H54 (cell line): ENCODE measurements at places on chromosomes 7 and 10.

DNA sequence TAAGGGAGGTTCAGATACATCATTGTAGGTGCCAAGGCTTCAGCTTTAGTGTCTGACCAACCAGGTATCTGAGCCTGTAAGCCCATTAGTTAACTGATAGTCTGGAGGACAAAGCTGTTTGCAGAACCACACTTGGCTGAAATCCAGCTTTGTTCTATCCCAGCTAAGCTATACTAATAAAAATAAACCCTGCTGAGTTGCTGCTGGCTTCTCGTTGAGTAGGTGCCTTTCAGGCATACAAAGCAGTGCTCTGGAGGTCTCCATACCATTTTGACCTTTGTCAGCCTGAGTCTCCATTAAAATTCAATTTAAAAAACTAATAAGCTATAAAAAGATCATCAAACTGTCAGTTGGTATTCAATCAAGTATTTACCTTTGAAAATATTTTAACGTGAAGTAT lies 22.0 kb downstream of the CDCA7L start:
- no peak for DNase-seq

GRCh38 chr7:28346676-28347363 lies 65.5 kb upstream of the CREB5 start:
- no peak for DNase-seq

- DNase-seq = no peak
These were observed 49.1 kb downstream of the GCC1 start for GRCh38 chr7:127536394-127536691.

GRCh38 chr7:10104292-10104691 lies 869.4 kb upstream of the PHF14 start:
- no peak for DNase-seq

DNA sequence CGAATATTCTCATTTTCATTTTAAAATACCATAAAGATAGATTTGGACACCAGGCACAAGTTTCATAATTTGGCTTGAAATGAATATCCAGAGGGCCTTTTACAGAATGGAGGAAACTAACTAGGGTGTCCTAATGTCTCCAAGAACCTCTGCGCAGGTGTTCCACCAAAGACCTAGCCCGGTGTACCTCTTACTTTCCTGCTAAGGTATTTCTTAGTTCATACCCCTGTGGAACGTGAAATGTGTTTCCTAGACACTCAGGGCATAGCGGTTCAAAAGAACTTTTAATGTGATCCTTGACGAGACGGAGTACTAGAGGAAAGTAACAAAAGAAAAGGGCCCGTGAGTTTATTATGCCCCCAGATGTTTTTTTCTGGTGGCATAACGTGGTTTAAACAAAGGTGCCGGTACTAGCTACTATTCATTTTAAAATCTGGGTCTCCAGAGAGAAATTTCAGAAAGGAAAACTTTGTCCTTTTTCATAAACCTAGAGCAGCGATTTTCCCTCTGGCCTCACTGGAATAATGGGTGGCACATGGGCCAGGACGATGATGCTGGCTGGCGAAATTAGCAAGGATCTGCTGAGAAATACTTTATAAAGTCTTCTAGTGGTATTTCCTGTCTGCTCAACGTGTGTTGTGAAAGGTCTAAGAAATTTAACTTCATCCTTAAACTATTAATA lies 1.4 kb downstream of the APBB1IP start:
- DNase-seq = no peak

DNA sequence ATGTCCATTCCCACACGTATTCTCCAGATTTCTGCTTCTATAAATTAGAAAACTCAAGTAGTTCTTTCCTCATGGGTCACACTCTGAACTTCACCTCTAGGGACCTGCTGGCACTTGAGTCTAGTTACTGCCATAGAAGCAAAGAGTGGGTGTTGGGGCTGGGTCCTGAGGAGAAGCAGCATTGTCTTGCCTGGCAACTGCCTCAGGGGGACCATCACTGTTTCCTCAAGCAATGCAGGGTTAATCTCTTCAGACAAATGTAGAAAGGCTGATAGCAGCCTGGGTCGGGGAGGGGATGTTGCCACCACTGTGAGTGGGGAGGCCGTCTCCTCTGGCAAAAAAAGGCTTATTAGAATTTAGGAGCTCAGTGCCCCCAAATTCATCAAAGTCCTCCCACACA lies 20.2 kb upstream of the PAPSS2 start:
- DNase-seq = no peak

DNA sequence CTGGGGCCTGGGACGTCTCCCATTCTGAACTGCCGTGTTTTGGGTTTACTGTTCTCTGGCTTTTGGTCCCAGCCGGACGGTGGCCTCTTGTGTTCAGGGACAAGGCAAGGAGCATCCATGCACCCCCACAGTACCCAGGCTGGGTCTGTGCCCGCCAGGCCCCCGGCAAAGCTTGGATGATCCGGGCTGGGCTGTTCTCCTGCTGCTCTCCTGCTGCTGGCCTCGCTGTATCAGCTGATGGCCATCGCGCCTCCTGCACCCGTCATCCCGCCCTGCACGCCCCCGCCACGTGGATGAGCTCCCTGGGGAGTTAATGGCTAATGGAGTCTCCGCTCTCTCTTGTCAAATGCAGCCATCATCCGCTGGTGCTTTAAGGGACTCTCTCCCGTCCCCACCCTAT lies 14.9 kb upstream of the PSMG3 start:
- no peak for DNase-seq

DNA sequence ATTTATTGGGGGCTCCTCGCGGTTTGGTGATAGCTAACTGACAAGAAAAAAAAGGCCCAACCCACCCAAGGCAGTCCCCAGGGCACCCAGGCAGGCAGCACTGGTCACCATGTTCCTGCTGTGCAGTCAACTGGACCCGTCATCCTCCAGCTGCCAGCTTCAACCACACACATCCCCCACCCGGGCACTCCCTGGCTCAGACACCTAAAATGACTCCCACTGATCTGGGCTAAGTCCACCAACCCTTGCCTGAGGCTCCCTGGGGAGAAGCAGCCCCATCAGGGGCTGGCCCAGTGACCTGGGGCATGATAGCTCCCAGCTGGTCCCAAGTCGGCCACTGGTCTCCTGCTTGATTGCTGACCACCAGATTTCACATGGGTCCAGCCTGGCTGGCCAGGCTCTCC lies 161.8 kb downstream of the NRF1 start:
- no peak for DNase-seq

DNA sequence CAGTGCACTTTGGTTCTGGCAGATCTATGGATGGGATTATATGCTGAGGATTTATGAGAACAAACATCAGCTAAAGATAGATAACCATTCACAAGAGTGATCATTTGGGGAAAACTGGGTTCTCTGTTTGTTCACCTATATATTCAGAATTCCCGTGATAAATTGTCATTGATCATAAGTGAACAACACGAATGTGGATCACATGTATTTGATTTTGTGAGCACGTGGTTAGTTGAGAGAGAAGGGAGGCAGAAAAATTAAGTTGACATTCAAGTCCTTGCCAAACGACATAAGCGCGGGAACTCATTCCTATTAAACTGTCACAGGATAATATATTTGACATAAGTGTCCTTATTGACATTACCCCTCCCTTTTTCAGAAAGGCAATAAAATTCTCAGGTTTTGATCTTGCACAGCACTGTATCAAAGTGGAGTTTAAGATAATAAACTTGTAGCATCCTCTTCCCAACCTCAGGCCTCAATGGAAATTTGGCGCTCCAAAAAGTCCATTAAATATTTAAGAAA lies 64.9 kb upstream of the MYO3A start:
- no peak for DNase-seq

DNA sequence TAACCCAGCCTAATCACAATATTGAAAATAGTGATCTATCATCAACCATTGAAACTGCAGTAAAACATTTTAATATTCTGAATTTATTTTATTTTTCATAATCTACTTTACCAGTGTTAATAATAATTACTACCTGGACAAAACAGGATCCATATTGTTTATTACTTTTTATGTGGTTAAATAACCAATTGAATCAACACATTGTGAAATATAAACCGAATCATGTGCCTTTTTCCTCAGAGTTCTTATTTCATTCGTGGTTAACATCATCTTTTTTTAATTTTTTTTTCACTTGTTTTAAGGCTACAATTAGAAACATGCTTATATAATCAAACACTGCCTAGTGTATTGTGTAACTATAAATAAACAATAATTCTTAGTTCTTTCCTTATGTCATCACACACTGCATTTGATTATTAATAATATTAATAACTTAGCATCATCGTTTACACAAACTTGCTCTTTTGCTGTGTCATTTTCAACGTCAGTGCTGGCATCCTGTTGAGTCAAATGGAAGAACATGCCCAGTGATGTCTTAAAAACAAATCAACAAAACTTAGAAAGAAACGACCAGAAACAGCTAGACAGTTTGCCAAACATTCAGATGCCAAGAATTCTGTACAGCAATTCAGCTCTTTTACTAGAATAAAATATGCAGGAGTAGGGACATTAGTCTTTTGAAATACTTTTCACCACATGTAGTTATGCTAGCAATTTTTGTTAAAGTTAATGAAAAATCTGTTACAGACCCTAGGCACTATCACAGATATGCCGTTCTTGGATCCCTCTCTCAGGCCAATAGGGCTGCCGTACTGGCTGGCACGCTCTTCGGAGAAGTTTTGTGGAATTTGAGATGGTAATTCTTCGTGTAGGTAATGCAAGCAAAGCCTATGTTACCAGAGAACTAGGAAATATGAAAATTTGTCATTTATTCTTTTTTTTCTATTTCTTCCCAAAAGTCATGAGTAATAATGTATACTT lies 330.4 kb upstream of the SEMA3A start:
- no peak for DNase-seq

DNA sequence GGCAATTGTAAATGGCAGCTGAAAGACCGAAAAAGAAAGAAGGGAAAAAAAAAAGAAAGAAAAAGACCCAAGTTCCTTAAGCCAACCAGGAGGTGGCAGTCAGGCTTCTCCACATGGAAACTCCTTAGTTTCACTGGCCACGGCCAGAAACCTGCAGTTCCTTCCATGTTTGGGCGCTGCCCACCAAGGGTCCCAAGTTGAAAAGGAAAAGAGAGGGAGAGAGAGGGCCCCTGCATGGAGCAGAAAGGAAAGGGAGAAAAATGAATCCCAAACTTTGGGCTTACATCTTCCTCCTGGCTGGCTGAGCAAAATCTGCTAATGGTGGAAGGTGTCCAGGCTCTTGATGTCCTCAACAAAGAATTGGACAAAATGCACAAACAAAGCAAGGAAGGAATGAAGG lies 31.8 kb upstream of the ABCA13 start:
- no peak for DNase-seq

DNA sequence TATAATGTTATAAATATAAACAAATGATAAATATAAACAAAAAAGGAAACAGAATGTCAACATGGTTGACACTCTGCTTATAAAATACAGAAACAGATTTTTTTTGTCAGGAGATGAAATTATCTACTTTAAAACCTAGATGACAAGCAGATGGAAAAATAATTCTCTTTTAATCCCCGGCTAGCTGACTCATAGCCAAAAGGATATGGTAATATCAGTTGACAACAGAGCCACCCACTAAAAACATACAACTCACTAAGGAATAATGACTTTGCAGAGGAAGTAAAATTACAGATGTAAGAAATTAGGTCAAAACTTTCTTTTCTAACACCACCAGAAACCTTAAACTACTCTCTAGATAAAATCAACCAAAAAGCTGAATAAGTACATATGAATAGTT lies 131.1 kb upstream of the ABCB5 start:
- no peak for DNase-seq

GRCh38 chr7:32316839-32317238 lies 173.3 kb downstream of the LSM5 start:
- no peak for DNase-seq

DNA sequence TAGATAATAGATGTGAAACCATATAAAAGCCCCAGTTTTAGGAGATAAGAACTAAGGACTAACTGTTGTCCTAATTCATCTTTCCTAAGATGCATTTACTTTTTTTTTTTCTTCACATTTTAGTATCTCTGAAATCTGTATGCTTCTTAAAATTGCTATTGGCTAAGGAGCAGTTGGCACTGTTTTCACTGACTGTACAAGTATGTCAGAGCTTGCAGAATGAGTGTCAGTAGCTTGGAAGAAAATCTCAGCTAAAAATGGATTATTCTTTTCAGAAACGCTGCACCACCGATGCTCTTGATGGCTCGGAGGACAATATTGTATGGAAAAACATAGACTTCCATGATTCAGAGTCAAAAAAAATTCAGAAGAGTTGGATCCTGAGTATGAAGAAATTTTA lies 91.1 kb upstream of the DNAJB12 start:
- no peak for DNase-seq

- no peak for DNase-seq
These were observed 28.9 kb upstream of the INHBA start for GRCh38 chr7:41731493-41732435.

DNA sequence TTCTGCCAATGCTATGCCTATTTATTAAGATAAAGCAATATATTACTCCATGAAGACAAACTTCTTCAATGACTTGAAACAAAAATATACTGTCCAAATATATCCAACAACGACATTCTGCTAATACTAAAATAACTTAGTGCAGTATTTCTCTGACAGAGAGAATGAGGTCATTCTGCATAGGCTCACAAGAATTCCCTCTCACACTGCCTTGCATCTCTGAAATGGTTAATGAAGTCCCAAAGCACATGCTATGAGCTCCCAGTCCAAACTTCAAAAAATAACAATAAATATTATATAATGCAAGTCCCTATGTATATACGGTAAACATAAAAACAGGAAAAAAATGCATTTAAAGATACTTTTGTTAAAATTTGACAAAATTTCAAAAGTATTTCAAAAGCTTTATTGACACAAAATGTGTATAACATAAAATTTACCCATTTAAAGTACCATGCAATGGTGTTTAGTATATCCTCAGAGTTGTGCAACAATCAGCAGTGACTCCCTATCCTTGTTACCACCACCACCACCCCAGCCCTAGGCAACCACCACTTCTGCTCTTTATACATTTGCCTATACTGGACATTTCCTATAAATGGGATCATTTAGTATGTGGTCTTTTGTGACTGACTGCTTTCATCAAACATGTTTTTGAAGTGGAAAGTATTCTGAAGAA lies 27.6 kb downstream of the CHCHD3 start:
- DNase-seq = no peak

- DNase-seq = no peak
These were observed 22.7 kb downstream of the MYOF start for GRCh38 chr10:93459466-93459865.
